ENCODE measurements at places on chromosomes 3 and 15.

- no peak for DNase-seq
Observed at GRCh38 chr3:21729331-21729730, 21.7 kb downstream of the ZNF385D start.

GRCh38 chr15:72272997-72273352 is 621 bp upstream of the PARP6 start:
- no peak for DNase-seq

GRCh38 chr3:71461749-71462483 is 121.6 kb downstream of the FOXP1 start:
- no peak for DNase-seq

GRCh38 chr15:59439576-59439975 is 1.6 kb downstream of the FAM81A start:
- no peak for DNase-seq

DNA sequence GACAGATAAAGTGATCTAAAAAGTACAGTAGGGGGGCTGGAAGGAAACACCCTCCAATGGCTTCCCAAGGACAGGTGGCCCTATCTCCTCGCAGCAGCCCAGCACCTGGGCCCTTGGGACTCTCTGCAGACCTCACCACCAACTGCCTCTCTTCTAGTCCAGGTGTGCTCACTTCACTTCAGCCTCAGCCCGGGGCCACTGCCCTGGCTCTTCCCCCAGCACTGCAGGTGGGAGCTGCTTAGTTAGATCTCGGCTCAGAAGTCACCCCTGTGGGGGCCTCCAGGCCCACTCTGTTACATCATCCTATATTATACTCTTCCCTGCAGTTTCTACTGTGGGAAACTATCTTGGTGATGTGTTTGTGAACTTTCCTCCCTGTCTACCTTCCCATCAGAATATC is 2.0 kb downstream of the KLF15 start:
- DNase-seq = no peak

DNA sequence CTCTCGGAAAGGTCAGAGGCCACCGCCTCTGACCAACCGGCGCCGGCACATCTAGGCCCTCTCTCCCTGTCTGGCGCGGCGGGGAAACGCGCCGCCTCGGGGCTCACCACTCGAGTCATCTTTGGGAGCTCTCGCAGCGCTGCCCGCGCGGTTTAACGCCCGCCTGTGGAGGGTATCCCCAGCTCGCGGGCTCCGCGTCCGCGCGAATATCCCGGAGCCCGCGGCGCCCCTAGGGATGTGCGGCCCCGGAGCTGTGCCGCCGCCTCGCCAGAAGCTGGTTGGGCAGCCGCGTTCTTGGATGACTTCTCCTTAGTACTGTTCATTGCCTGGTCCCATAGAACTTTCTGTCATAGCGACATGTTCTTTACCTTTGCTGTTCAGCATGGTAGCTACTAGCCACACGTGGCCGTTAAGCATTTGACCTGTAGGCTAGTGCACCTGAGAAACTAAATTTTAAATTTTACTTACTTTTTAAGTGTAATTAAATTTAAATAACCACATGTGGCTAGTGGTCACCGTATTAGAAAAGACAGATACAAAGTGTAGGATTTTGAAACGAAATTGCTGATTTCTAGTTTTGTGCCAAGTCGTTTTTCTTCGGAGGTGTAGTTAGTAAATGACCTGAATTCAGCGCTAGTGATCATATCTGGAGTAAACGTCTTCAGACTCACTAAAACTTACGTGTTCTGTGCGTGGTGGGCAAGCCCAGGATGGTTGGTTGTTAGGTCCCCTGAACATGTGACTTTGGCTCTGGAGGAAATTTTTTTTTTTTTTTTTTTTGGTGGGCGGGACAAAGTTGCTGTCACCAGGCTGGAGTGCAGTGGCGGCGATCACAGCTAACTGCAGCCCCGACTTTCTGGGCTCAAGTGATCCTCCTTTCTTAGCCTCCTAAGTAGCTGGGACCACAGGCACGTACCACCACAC is 835 bp downstream of the ARIH2 start:
- DNase-seq = peak; percentile 56

DNA sequence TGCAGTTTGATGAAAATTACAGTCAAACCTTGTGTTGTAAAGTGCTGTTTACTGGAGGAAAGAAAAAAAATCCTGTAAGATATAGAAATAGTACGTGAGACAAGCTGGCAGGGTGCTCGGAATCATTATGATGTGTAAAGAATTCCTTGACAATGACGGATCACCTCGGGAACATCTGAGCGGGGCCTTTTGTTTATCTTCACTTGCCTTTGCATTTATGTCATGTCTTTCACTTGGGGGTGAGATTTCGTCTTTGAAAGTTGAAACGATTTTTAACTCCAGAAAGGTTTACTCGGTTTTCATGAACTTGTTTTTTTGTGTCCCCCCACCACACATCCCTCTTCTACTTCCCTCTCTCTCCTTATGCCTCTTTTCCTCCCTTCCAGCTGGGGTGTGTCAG is 128.3 kb upstream of the VEPH1 start:
- no peak for DNase-seq

- DNase-seq = no peak
Observed at GRCh38 chr3:63972987-63973386, 50.3 kb downstream of the PSMD6 start.

- DNase-seq = peak; percentile 56
Observed at GRCh38 chr3:8490079-8490552, 11.5 kb upstream of the LMCD1 start.
